ELR (cell line): ENCODE measurements at places on chromosomes 6 and 20.

- no peak for DNase-seq
These were observed 64.5 kb downstream of the GMPR start for GRCh38 chr6:16302721-16303552.

GRCh38 chr6:151044465-151045441 lies 179.3 kb downstream of the MTHFD1L start:
- peak; percentile 88 for DNase-seq

DNA sequence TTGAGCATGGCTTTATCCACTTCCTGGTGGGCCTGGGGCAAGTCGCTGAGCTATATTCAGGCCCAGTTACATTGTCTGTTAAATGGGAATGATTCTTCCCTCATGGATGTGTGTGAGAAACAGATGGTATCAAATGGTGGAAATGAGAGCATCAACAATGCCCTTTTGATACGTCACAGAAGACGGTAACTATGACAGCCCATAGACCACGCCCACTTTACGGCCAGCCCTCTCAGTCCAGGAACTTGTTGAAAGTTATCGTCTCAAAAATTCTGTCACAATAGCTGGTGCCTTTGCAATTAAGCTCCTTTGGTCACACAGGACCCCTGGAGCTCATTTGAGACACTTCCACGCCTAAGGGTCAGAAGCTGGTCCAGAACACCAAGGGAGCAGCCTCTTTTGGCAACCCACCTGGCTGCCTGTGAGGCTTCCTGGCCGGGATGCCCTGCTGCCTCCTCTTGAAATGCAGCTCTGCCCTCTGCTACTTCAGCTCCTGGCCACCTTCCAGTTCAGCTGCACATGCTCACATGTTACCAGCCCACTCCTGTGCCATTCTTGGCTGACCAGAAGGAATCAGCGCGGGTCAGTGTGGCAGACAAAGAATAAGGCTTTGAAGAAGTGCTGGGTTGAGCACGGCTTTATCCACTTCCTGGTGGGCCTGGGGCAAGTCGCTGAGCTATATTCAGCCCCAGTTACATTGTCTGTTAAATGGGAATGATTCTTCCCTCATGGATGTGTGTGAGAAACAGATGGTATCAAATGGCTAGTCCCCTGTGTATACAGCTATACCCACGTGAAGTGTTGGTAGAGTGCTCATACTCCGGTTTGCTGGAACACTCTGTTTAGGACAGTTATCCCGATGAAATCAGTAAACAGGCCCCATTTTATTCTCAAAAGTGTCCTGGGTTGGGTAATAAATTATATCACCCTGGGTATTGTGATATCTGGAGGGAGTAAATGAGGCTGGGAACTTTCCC lies 199.2 kb upstream of the SUPT3H start:
- DNase-seq, result no peak

- peak; percentile 79 for DNase-seq
These were observed 216.2 kb downstream of the RFPL4B start for GRCh38 chr6:112563368-112563767.

DNA sequence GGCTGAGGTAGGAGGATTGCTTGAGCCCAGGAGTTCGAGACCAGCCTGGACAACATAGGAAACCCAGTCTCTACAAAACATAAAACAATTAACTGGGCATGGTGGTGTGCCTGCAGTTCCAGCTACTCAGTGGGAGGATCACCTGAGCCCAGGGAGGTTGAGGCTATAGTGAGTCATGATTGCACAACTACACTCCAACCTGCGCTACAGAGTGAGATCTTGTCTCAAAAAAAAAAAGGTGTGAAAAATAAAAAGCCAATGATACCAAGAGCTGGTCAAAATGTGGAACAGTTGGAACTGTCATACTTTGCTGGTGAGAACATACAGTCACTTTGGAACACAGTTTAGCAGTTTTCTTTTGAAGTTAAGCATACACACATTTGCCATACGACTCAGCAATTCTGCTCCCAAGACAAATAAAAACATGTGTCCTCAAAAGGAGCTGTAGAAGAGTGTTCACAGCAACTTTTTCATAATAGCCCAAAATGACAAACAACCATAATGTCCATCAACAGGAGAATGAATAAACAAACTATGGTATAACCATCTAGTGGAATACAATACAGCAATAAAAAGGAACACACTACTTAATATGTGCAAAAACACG lies 21.6 kb upstream of the FKBP5 start:
- DNase-seq, result no peak

- DNase-seq, result no peak
These were observed 48.8 kb downstream of the NT5E start for GRCh38 chr6:85498596-85499258.

- DNase-seq, result peak; percentile 20
These were observed 90.1 kb upstream of the MAP7 start for GRCh38 chr6:136640132-136640915.
